Left cardiac atrium (tissue), 4 donors: ENCODE measurements at places on chromosomes 4 and X. TPM values are rescaled to one million over a fixed set of nuclear protein-coding genes. Genes with fewer than 3 reads are reported as not detected.
A peak's percentile ranks its signal among the peaks of the same experiment; 100 is the strongest.

C4orf51 gene
- not detected for total RNA-seq

POU3F4 gene
- not detected for total RNA-seq

SPANXB1 gene
- total RNA-seq, result not detected

CFAP47 gene
- not detected for total RNA-seq

P2RY10 gene
- total RNA-seq, result 0.56 TPM

SPANXN1 gene
- total RNA-seq, result not detected

METAP1 gene
- 50.0 TPM for total RNA-seq

F8A3 gene
- total RNA-seq, result not detected

MAMLD1 gene
- total RNA-seq, result 3.2 TPM

- DNase-seq, result peak; percentile 80
These were observed 28.7 kb upstream of the RBMX start for GRCh38 chrX:136909119-136909705.

- DNase-seq, result no peak
These were observed 225.6 kb downstream of the FBXW7 start for GRCh38 chr4:152310257-152310656.

- no peak for DNase-seq
These were observed 91.2 kb upstream of the C1QTNF7 start for GRCh38 chr4:15336410-15337167.

- DNase-seq, result peak; percentile 45
These were observed 615 bp downstream of the NEXMIF start for GRCh38 chrX:74924449-74925224.

DNA sequence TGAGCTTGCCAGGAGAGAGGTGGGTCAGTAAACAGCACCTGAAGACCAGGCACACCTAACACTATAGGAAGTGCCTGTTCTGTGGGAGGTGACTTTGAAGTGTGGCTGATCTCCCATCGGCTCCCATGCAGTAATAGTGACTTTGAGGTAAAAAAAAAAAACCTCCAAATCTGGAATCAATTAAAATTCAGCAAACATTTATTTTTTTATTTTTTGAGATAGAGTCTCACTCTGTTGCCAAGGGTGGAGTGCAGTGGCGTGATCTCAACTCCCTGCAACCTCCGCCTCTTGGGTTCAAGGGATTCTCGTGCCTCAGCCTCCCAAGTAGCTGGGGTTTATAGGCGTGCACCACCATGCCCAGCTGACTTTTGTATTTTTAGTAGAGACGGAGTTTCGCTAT is 32.4 kb downstream of the ARHGAP10 start:
- DNase-seq, result no peak

- DNase-seq, result no peak
These were observed 131.7 kb upstream of the FAM47B start for GRCh38 chrX:34810916-34811315.

GRCh38 chr4:106868381-106869035 is 167.6 kb downstream of the DKK2 start:
- no peak for DNase-seq

GRCh38 chr4:38069271-38069760 is 109.1 kb downstream of the PTTG2 start:
- DNase-seq, result peak; percentile 57

DNA sequence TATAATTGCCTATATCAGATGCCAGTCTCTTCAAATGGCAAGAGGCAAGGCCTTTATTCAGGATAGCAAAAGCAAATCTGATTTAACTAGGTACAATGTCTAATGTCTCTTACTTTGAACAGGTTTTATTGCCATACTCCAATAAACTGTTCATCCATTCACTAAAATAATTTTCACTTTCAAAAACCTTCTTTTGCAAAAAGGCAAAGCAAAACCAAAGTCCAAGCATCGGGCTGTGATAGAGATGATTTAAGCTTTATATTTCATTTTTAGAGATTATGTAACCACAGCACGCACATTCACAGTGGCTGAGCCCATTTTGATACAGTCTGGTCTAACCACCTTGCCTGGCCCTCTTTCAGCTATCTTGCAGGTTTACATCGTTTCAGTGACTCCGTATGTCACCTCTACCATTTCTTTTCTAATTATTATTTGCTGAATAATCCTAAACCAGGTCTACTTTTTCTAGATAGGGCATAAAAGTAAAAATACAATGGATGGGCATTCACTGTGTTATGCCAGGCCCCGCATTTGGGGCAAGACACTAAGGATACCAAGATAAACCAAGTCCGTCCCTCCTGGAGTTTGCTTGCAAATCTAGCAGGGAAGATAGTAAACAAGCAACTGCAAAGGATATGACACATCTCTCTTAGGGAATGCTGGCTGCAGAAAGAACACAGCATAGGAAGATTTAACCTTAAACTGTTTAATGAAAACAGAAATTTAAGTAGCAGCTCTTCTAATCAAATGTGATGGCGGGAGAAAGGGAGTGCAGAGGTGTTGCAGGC is 1.8 kb downstream of the CASP3 start:
- no peak for DNase-seq

GRCh38 chr4:26812049-26812714 is 48.5 kb upstream of the STIM2 start:
- peak; percentile 27 for DNase-seq

GRCh38 chr4:101279377-101279871 is 67.9 kb downstream of the PPP3CA start:
- peak; percentile 50 for DNase-seq
